ENCODE measurements at places on chromosomes 2 and 18. TPM values are rescaled to one million over a fixed set of nuclear protein-coding genes. Genes with fewer than 3 reads are reported as not detected.

AQP12B gene
- total RNA-seq = not detected

PPP1CB gene
- total RNA-seq = 172 TPM

SERPINB5 gene
- total RNA-seq = not detected

GALNT5 gene
- 32.4 TPM for total RNA-seq

SLC39A6 gene
- total RNA-seq = 107 TPM

ATAD2B gene
- 9.0 TPM for total RNA-seq

EVA1A gene
- 16.2 TPM for total RNA-seq

BBS5 gene
- total RNA-seq = 7.1 TPM

PLB1 gene
- total RNA-seq = 1.8 TPM

TTN gene
- total RNA-seq = 0.33 TPM

VWA3B gene
- 0.26 TPM for total RNA-seq

CBLN2 gene
- total RNA-seq = not detected

Measured in fibroblast of lung (primary cell).